ENCODE measurements at places on chromosomes 5 and 9.

DNA sequence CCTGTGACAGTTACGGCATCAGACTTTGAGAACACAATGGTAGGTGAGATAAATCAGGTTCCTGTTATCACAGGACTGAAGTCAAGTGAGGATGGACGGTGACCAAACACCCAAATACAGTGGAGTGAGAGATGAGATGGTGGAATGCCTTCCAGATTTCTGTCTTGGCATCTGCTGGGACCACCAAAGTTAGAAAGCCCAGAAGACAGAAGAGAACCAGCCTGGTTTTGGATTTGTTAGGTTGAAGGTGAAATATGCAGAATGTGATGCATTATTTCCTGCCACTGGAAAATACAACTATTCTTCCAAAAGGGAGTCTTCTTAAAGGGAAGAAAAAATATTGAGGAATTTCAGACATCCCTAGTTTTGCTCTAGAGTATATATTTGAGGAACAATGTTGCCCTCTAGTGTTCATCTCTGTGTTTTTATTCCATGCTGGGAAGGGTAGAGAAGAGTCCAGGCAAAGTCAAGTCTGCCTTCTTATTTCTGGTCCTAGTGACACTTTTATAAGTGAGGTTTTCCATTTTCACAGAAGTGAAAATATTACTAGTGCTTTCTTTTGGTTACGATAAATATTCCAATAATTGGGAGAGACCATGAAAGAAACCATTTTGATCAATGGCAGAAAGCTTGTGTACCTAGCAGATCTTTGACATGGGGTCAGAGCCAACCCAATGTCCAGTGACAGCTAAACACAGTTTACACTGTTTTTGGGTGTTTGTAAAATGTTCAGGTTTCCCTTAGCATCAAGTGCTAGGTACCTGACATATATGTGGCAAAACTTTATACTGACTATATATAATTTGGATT is 142.3 kb upstream of the ANKH start:
- DNase-seq, result peak; percentile 75

DNA sequence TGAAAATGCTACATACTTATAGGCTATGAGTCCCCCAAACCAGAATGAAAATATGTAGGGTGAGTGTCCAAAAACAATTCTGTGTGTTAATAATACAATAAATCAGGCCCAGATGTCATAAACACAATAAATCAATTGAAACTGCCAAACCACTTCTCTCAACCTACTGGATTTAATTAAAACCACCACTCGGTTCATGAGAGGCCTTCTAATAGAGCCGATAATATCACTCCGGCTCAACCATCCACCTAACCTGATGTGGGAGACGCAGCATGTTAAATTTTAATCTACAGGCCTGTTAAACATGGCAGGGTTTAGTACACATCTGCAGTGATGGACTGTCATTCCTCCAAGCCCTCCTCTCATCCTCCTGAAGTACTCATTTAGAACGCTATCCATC is 734.5 kb upstream of the ZNF608 start:
- no peak for DNase-seq

DNA sequence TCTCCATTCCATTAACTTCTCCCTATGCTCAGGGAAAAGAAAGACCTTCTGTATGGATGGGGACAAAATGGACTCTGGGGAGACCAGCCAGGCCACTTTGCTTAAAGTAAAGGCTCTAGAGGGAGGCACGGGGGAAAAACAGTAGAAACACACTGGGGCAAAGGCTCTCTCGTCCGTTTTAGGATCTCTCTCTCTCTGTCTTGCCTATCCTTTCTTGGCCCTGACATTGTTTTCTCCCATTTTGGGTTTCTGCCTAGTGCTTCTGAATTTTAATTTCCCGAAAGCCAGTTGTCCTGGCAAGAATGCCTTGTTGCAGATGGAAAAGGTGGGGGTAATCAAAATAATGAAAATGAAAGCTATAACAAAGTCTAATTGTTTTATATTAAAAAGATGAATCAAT is 28.2 kb downstream of the NMUR2 start:
- no peak for DNase-seq

DNA sequence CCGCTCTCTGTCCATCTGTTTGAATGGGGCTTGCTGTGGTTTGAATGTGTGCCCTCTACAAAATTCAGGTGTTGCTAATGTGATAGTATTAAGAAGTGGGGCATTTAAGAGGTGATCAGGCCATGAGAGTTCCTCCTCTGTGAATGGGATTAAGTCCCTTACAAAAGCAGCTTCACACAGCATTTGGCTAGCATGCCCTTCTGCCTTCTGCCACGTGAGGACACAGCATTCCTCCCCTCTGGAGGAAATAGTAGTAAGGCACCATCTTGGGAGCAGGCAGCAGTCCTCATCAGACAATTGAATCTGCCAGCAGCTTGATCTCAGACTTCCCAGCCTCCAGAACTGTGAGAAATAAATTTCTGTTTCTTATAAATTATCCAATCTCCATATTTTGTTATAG is 540.2 kb downstream of the CSNK1G3 start:
- no peak for DNase-seq
